ENCODE measurements at places on chromosomes 13 and 19.

- no peak for DNase-seq
These were observed 855 bp upstream of the CARS2 start for GRCh38 chr13:110706570-110707372.

DNA sequence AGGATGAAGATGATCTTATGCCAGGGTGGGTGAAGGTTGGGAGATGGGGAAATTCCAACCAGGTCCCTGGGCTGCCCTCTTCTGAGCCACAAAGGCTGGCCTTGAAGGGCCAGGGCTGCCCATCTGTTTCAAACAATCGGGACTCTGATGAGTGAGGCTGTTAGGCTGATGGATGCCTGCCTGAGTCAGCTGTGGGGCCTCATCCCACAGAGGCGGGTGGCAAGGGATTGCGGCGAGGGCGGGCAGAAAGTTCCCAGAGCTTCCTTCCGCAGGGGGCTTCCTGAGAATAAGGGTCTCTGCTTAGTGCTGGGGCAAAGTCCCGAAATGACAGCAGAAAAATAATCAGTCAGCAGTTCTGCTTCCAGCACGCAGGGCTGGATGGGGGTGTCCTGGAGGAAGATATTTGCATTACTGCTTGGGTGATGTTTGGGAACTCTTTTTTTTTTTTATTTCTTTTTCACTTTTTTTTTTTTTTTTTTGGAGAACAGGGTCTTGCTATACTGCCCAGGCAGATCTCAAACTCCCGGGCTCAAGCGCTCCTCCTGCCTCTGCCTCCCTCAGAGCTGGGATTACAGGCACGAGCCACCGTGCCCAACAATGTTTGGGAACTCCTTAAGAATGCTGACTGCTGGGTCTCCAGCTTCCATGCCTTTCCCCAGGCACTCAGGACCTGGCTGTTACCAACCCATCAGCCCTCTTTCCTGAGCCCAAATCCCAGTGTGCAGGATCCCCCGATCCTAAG is 14.1 kb downstream of the SH3GL1 start:
- peak; percentile 92 for DNase-seq

DNA sequence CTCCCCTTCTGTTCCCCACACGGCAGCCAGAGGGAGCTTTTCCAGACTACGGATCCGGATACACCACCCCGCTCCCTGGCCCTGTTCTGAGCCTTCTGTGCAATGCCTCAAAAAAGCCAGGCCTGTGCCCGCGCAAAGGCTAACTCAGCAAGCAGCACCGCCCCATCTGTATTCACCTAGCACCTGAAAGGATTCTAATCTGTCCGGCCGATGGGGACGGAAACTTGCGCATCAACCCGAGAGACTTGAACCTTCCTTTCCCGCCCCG is 589 bp downstream of the ZBTB45 start:
- peak; percentile 49 for DNase-seq

- no peak for DNase-seq
These were observed 4.7 kb downstream of the CNOT3 start for GRCh38 chr19:54142166-54142780.

- DNase-seq = no peak
These were observed 591.4 kb downstream of the FGF9 start for GRCh38 chr13:22262001-22262885.

- DNase-seq = no peak
These were observed 36.9 kb downstream of the DHRS12 start for GRCh38 chr13:51767100-51767499.

GRCh38 chr13:113753171-113753570 is 5.9 kb upstream of the TMEM255B start:
- no peak for DNase-seq

- no peak for DNase-seq
These were observed 55.9 kb downstream of the RAB20 start for GRCh38 chr13:110505594-110505993.

- DNase-seq = no peak
These were observed 1257.5 kb upstream of the ATXN8OS start for GRCh38 chr13:68850160-68850559.

DNA sequence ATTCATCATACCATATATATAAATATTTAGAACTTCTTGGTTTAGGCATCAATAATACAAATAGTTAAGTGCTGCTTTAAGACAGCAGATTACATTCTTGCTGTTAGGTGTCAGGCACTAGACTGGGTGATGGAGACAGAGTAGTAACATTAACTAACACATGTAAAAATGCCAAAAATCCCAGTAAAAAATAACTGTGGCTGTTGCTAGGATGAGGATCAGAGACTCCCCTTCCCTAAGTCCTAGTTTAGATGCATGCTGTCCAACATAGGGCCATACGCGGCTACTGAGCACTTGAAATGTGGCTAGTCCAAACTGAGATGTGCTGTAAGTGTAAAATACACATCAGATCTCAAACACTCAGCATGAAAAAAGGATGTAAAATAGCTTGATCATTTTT is 94.7 kb downstream of the CDADC1 start:
- no peak for DNase-seq

GRCh38 chr19:35901055-35901644 is 810 bp upstream of the NFKBID start:
- DNase-seq = no peak

GRCh38 chr19:17406046-17406886 is 836 bp upstream of the BST2 start:
- DNase-seq = peak; percentile 44

GRCh38 chr19:3368441-3368795 is 2.0 kb downstream of the NFIC start:
- no peak for DNase-seq

- no peak for DNase-seq
These were observed 15.0 kb upstream of the VSTM2B start for GRCh38 chr19:29510701-29511265.

GRCh38 chr19:50817941-50818858 is 5.4 kb downstream of the KLK1 start:
- DNase-seq = no peak

- no peak for DNase-seq
These were observed 7.9 kb downstream of the PEX11G start for GRCh38 chr19:7480970-7481255.

DNA sequence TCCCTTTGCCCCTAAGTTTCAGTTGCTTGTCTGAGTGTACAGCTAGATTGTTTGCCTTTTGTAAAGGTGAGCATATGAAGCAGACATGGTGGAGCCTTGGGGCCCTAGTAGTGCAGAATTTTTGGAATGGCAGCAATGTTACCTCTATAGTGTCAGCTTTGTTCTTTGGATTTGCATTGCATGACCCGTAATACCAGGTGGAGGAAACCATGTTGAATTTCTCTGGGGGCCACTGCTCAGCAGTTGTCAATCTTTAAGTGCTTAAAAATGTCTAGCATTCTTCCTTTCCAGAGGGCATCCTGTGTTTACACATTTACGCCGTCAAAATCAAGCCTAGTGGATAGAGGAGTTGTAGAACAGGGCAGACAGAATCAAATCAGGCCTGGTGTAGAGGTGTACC is 303.3 kb downstream of the ATP8A2 start:
- DNase-seq = no peak

DNA sequence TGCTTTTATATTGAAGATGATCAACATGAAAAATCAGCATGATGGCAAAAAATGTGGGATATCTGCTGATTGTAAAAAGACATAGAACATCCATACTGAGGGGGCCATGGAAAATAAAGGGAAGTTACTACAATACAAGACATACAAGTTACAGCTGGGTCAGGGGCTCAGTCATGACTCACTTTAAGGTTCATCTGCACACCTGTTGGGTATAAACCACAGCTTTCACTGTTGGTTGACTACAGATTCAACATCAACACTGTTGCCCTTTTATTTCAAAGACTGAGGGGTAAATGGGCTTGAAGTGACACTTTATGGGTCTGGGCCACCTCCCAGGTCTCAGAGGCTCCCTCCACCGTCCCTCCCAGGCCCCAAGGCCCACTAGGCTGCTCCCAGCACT is 98.1 kb upstream of the IRS2 start:
- no peak for DNase-seq

- no peak for DNase-seq
These were observed 427 bp downstream of the ZNF160 start for GRCh38 chr19:53102756-53103233.

DNA sequence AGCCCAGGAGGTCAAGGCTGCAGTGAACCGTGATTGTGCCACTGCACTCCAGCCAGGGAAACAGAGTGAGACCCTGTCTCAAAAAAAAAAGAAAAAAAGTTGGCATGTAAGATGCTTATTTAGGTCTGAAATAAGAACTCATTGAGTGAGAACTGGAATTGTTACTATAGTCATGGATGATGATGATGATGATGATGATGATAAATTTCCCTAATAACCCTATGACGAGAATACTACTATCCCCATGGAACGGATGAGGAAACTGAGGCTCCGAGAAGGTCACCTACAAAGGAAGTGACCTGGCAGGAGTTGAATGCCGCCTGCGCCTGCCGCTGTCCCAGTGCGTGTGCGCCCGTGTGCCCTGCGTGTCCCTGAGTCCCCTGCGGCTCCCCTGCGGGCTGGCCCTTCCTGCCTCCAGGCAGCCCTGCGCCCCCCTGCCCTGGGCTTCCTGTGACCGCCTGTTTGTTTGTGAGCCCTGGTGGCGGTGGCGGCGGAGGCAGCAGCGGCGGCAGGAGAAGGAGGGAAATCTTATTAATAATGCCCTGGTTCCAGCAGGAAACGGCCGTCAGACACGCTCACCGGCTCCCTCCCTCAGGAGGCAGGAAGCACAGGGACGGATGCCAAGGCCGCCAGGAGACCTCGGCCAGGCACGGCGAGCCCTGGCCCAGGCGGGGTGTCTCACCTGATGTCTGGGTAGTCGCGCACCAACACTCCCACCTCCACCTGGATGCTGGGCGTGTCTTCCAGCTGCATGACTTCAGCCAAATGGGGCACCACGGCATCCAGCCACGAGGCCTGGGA is 29.6 kb downstream of the EXOC3L2 start:
- DNase-seq = no peak

DNA sequence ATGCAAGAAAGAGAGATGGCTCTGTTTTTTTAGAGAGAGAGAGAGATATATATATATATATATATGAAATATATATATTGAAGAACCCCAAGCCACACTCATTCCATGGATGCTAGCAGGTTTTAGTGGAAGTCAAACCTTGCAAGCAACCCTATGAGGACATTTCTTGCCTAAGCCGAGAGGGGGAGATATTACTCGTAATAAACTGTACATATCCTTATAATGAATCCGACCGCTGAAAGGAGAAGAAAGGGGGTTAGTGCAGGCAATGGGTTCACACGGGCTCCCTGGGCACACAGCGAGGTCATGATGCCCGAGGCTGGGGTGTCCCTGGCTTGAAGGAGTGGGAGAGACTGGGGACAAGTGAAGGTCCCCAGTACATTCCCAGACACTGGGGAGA is 78.3 kb downstream of the IER2 start:
- DNase-seq = no peak

DNA sequence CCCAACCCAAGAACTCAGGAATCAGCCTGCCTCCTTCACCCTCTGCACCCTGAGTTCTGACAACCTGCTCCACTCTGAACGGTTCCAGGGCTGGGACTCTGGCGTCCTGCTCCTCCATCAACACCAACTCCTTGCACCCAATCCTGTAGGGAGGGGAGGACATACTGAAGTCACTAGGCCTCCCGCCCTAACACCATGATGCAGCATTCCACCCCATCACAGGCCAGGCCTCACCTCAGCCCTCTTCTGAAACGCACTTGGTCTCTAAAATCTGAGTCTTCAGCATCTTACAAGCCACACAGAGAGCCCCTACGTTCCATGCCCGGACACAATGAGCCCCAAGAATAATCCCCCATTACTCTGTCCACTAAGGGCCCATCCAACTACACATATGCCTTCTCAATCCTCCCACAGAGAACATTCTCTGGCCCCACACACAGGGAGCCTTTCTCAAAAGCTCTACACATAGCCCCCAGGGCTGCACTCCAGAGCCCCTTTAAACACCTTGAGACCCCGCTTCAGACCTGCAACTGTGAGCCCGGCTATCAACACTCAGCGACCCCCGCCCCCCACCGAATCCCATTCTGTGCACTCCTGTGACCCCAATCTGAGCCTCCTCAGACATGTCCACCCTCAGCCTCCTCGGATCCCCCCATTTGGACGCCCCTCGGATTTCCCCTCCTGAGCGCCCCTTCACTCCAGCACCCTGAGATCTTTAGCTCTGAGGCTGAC is 567 bp downstream of the ALKBH6 start:
- no peak for DNase-seq

GRCh38 chr13:111252446-111253364 is 67.7 kb upstream of the TEX29 start:
- DNase-seq = no peak

GRCh38 chr19:371501-372168 is 27.0 kb upstream of the MIER2 start:
- no peak for DNase-seq
